Upper lobe of left lung (tissue), 6 donors: ENCODE measurements at places on chromosomes 3 and 15. TPM values are rescaled to one million over a fixed set of nuclear protein-coding genes. Genes with fewer than 3 reads are reported as not detected.
A peak's percentile ranks its signal among the peaks of the same experiment; 100 is the strongest.

The UNC13C gene
- 0.44 TPM for total RNA-seq

- DNase-seq: no peak
Measured at GRCh38 chr3:12972043-12972442, 101.2 kb downstream of the IQSEC1 start.

GRCh38 chr3:133374708-133375402, 25.0 kb upstream of the BFSP2 start:
- no peak for DNase-seq

The A4GNT gene
- not detected for total RNA-seq

The IREB2 gene
- 37.2 TPM for total RNA-seq

DNA sequence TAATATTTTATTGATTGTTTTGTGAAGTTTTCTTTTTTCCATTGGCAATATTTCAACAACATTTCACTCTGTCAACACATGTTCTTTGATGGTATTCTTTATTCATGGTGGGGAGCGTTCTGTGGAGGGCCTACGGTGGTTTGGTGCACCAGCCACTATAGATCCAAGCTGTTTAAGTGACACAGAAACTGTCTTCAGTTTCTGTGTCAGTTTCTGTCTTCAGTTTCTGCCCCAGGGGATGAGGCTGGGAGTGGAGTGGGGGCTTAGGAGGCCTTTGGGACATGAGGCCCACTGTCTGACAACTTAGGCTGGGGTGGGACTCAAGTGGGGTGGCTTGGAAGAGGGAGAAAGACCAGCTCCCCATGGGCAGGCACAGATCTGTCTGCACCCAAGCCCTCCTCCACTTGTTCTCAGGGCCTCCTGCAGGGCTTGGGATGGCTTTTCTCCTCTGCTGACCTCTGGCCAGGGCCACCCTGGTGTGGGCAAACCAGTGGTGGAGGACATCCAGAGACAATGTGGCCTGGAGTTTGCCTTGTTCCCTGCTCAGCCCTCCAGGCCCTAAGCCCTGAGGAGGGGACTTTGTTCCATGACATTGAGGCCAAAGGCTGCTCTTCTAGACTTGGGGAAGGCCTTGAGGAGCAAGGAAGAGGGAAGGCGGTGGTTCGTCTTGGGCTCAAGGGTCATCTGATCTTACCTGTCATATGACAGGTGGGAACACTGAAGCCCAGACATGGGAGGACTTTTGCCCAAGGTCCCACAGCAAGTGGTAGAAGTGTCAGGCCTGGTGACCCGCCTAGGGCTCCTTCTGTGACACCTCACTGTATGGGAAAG, 60.3 kb upstream of the SMAD6 start:
- no peak for DNase-seq

GRCh38 chr3:64150623-64151207, 74.6 kb downstream of the PRICKLE2 start:
- DNase-seq: peak; percentile 24

- DNase-seq: no peak
Measured at GRCh38 chr15:71273731-71274447, 158.6 kb downstream of the THSD4 start.

- no peak for DNase-seq
Measured at GRCh38 chr3:177811835-177812234, 614.6 kb upstream of the TBL1XR1 start.

DNA sequence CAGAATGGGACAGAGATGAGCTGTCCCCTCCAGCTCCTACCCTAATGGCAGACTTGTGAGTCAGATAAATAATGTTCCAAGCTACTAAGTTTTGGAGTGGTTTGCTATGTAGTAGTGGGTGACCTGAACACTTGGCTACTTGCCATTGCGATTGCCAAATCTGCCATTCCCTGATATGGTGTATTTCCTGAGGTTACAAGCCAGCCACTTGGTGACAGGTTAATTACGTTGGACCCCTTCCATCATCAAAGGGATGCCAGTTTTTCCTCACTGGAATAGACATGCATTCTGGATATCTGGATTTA, 33.6 kb downstream of the MORF4L1 start:
- peak; percentile 78 for DNase-seq

The FGD5 gene
- 52.4 TPM for total RNA-seq

DNA sequence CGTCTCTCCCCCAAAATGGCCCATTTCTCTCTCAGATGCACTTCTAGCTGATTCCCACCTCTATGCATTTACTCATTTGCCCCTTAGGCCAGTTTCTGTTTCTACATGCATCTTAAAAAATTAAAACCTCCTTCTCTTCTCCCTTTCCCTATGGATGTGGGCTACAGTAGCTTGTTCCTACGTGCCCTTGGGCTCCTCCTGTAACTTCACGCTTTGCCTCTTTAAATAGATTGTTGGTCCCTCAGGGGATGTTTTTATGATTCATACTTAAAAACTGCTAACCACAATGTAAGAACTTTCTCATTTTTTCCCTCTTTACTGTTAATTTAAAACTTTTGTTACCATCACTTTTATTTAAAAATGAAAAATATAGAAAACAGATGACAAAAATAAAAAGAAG, 185.6 kb upstream of the MRPL3 start:
- no peak for DNase-seq

The SLC27A2 gene
- total RNA-seq: 0.66 TPM

The FETUB gene
- total RNA-seq: not detected

The TRH gene
- 0.13 TPM for total RNA-seq

GRCh38 chr3:123048480-123049237, 18.2 kb upstream of the PDIA5 start:
- DNase-seq: no peak

- DNase-seq: no peak
Measured at GRCh38 chr3:16520241-16520969, 6.9 kb upstream of the RFTN1 start.

DNA sequence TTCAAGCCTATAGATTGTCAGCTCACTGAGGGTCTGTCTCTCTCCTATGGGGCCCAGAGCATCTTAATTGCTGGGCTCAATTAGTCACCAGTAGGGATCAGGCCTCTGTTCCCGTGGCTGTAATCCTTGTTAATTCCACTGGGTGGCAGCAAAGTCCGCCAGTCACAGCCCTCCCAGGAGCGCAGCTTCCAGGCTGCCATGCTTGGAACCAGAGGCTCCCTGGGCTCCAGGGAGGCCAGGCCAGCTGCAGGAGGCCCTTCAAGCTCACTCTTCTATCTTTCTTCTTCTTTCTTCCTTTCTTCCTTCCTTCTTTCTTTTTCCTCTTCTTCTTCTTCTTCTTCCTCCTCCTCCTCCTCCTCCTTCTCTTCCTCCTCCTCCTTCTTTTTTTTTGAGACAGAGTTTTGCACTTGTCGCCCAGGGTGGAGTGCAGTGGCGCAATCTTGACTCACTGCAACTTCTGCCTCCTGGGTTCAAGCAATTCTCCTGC, 14.4 kb downstream of the RNU5B-1 start:
- no peak for DNase-seq

The THAP10 gene
- total RNA-seq: 2.0 TPM

DNA sequence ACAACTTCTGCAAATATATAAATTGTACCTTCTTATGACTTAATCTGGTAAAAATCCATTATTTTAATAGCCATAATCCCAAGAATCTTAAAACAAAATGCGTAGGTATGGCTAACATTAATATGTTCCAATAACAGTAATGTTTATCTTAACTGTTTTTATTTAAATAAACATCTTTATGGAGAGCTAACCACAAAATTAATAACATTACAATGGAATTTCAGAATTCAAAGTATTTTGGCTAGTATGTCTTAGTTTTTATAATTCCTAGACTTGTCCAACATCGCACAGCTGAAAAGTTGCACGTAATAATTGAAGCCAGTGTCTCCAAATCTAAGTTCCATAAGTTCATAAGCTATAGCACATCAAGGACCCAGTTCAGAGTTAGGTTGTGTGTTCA, 47.6 kb downstream of the ANKRD28 start:
- DNase-seq: no peak

DNA sequence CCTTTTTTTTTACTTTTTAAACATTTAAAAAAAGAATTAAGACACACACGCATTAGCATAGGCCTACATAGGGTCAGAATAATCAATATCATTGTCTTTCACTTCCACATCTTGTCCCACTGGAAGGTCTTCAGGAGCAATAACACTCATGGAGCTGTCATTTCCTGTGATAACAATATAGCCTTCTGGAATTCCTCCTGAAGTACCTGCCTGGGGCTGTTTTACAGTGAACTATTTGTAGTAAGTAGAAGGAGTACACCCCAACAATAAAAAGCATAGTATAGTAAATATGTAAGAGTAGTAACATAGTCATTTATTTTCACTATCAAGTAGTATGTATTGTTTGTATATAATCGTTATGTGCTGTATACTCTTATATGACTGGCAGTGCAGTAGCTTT, 19.5 kb upstream of the CLDN18 start:
- no peak for DNase-seq

DNA sequence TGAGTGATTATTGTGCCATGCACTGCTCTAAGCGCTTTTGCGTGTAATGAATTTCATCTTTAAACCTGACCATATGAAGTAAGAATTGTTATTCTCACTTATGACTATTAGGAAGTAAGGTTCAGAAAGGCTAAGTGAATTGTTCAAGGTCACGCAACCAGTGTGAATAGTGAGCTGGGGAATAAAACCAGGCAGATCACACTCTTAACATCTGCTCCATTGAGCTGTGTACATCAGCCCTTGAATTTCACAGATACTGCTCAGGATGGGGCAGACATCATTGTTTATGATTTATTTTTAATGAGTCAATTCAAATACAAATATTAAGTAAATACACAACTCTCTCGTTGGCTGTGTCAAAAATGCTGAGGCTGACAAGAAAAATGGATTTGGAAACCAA, 184.5 kb downstream of the FNDC3B start:
- no peak for DNase-seq

- DNase-seq: no peak
Measured at GRCh38 chr15:79180318-79180717, 89.7 kb upstream of the RASGRF1 start.

DNA sequence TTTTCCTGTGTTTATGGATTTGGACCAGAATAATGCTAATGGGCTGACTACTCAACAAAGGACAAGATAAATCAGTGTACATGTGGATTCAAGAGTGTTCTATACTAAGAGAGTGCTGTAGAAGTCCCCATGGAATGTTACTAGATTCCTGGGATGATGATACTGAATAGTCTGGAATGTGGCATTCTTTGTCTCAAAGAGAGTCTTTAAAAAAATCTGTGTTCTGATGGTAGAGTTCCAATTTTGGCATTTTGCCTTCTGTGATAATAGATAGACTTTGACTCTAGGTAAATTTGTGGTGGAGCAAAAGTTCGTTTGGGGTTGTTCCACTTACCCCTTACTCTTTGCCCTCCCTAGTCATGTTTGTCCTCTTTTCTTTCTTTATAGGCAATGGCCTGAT, 43.7 kb downstream of the NMD3 start:
- DNase-seq: no peak

- no peak for DNase-seq
Measured at GRCh38 chr3:16998236-16998923, 113.6 kb downstream of the PLCL2 start.

DNA sequence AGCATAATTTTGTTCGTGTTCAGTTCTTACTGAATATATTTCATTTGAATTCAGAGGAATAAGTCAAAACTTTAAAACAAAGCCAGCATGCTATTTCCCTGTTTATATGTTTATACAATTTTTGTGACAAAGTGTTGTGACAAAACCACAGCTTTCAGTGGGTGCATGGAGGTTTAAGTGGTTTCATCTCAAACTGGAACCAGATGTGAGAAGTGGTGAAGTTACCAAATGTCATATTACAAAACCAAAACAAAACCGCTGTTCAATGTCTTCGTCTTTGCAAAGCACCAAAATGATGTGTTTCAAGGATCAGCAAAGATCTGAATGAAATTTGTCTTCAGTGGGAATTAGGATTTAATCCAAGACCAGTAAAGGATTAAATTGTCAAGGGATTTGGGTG, 59.3 kb upstream of the OSTN start:
- DNase-seq: no peak

The ADCY5 gene
- total RNA-seq: 3.8 TPM
